Left renal cortex interstitium (tissue), 4 donors: ENCODE measurements at places on chromosomes 5 and 9. TPM values are rescaled to one million over a fixed set of nuclear protein-coding genes. Genes with fewer than 3 reads are reported as not detected.
A peak's percentile ranks its signal among the peaks of the same experiment; 100 is the strongest.

The FER gene
- polyA plus RNA-seq: 17.0 TPM

The GFRA3 gene
- 4.5 TPM for polyA plus RNA-seq

The MCC gene
- polyA plus RNA-seq: 31.3 TPM

The ARID3C gene
- polyA plus RNA-seq: not detected

The FAM153A gene
- 1.5 TPM for polyA plus RNA-seq

The IL4 gene
- not detected for polyA plus RNA-seq

The PCDHGA7 gene
- polyA plus RNA-seq: 2.0 TPM

The PFN3 gene
- 6.8 TPM for polyA plus RNA-seq

The TNFSF8 gene
- 0.68 TPM for polyA plus RNA-seq

The ZNF300 gene
- polyA plus RNA-seq: 36.9 TPM

The SLC12A7 gene
- 35.9 TPM for polyA plus RNA-seq

The LOX gene
- polyA plus RNA-seq: 41.6 TPM

The ZFP37 gene
- 12.6 TPM for polyA plus RNA-seq

DNA sequence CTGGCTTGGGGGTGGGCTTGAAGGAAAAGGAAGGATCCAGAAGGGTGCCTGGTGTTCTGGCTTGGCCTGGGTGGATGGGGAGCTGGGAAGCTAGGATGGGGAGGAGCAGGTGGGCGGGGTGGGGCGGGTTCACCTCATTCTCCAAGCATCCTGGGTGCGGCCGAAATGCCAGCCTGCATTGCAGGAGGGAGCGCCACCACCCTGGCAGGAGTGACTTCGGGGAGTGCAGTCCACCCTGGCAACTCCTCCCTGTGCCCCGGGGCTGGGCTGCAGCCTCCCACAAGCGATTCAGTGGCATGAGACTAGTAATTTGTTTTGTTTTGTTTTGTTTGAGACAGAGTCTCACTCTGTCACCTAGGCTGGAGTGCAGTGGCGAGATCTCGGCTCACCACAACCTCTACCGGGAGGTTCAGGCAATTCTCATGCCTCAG is 5.5 kb downstream of the TTC16 start:
- no peak for DNase-seq

DNA sequence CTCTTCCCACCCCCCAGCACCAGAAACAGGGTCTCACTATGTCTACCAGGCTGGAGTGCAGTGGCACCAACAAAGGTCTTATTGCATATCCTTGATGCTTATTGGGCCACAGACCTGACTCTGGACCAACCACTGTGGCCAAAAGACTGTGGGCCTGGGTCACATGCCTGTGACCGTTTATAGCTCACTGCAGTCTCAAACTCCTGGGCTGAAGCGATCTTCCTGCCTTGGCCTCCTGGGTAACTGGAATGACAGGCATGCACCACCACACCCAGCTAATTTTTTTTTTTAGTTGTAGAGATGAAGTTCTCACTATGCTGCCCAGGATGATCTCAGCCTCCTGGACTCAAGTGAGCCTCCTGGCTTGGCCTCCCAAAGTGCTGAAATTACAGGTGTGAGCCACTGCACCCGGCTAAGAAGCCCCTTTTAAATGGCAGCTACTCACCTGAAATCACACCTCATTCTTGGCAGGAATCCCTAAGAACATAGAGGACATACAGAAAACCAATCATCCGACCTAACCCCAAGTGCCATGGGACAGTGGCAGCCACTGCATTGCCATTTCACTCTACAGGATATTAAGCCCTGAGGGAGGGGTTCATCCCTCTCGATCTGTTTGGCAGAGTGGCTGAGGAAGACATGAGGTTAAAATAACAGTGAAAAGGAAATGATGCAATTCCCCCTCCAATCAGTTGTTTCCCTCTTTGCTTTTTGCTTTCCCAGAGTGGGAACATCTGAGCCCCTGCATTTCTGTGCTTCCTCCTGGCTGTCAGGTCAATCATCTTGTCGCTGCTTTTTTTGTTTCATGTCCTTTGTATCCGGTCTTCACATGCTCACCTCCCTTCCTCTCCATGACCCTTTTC is 74.6 kb downstream of the LRRC70 start:
- DNase-seq: peak; percentile 7

DNA sequence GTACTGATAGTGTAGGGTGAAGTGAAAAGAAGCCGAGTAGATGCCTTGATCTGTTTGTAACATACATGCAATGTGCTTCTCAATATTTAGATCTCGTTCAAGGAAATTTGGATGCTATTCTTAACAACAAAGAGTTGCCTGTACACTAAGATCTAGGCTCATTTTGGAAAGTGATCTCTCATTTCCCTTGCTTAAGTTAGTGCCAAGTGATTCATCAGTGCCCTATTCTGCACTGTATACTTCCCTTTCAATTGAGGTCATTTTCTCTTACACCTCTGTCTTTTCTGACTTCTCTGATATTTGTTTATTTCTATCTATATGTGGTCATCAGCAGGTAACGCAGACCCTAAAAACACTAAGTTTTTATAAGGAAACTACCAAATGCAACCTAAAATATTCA is 528.6 kb upstream of the PTPRD start:
- no peak for DNase-seq

- no peak for DNase-seq
Observed at GRCh38 chr5:132838516-132839282, 8.3 kb upstream of the SHROOM1 start.

DNA sequence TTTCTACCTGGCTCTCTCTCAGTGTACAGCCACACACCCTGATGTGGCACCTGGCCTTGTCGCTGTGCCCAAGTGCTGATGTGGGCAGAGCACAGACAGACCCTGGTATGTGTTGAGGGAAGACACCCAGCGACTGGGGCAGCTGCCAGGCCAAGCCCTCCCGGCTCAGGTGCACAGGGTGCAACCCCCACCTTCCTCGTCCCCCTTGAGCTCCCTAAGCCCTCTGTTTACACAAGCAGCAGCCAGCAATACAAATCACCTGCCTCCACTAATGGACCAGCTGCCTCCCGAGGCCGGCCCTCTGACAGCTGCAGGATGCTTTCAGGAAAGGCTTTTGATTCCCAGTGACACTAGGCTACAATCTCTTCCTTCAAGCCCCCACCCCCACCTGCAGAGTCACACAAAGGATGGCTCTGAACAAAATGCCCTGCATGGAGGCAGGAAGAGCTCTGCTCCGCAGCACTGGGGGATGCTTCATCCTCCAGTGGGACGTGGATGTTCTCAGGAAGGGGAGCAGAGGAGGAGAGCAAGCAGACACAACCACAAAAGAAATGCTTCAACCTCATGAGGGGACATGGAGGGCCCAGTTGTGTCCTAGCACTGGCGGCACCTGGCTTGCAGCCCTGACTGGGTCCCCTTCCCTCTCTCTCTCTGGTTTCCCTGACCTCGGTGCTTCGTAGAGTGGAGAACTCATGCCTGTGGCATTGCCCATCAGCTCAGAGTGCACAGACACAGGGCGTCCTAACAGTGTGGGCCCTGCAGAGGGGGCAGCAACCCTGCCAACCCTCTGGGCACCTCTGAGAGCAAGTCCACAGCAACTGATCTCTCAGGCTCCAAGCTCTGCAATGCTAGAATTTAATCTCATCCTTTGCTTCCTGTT is 140.8 kb downstream of the BARX1 start:
- no peak for DNase-seq

DNA sequence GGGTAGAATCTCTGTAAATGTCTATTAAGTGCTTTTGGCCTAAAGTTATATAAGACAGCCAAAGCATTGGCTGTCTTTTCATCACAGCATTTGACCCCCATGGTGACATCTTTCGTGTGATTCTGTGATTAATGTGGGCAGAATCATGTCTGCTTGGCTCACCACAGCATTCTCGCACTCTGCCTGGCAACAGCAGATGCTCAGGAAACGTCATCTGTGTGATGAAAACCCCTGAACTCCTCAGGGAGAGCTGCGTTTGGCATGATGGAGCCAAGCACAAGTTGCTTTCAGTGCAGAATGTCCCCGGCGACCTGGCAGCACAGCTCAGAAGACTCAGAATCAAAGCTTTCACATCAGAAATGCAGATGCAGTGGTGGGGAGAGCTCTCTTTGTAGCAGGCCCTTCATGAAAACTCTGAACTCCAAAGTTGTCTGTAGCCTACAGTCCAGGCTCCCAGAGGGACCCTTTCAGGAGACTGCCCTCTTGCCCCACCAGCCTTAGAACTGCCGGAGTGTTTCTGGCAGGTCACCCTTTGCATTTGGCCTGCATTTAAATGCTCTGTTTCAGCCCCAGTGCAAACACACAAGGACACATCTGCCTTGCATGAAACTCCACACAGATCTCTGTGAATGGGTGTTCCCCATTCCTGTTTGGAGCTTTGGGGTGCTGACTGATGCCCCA is 155.6 kb upstream of the PANK3 start:
- DNase-seq: no peak

GRCh38 chr5:171646102-171647042 is 139.2 kb upstream of the SMIM23 start:
- DNase-seq: no peak

DNA sequence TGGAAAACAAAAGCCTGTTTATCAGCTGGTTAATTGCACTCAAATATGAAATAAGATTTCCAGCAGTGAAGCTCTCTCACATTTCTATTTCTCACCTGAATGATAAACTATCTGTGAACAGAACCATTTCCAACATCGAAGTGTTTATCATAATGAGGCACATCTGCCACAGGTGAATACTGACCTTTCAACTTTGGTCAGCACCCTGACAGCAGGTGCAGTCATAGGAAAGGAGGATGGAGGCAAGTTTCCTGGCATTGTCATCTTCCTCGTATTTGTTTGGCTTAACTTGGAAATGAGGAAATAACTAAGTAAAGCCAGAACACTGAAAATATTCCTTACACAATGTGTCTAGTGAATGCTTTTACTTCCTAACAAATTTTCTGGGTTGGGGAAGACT is 716.4 kb downstream of the NR2F1-AS1 start:
- DNase-seq: no peak

- no peak for DNase-seq
Observed at GRCh38 chr5:12016159-12016746, 112.0 kb upstream of the CTNND2 start.

- no peak for DNase-seq
Observed at GRCh38 chr5:144036476-144036875, 134.0 kb downstream of the YIPF5 start.

- DNase-seq: no peak
Observed at GRCh38 chr5:159402311-159402710, 72.0 kb upstream of the IL12B start.

DNA sequence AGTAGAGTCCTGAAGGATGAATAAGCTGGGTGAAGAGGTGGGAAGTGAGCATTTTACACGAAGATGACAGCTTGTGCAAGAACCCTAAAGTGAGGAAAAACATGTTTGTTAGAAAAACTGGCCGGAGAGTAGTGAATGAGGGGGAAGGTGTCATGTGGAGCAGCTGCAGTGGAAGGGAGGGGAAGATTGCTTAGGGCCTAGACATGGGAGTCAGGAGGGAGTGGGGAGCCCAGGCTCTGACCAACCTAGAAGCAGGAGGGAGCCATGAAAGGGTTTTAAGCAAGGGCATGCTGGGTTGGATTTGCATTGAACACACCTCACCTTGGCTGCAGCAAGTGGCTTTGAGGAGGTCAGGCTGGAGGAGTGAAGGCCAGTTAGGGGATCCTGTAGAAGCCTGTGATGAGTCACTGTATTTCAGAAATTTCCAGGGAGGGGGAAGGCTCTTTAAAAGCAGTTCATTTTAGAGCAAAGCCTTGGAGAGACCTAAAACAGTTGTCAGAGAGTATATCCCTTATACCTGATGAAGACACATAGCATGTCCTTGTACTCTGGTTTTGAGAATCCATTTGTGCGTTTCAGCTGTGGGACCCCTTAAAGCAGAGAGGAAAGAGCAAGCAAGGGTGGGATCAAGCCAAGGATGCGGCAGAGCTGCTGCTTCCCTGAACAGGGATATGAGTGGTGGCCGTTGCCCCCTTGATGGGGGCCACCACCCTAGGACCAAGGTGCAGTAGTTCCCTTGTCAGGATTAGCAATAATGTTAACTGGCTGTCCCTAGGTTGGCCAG is 45.4 kb downstream of the ANGPTL2 start:
- DNase-seq: no peak

GRCh38 chr5:69374911-69375446 is 5.4 kb downstream of the RAD17 start:
- no peak for DNase-seq

DNA sequence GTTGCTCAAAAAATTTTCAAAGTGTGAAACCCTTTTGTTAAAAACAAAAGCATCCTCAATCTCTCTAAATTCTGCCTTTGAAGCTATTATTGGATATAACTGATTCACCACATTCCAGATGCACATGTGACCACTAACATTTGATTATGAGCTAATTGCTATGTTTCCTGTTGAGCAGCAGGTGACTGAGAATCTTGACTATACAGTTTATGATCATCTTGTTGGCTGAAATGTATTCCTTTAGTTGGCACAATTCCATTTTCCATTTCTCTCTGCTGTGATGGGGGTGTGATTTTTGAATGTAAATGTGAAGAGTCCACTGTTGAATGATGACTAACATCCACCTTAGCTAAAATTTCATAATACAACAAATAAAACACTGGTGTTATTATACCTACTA is 10.7 kb downstream of the LYSMD3 start:
- no peak for DNase-seq

DNA sequence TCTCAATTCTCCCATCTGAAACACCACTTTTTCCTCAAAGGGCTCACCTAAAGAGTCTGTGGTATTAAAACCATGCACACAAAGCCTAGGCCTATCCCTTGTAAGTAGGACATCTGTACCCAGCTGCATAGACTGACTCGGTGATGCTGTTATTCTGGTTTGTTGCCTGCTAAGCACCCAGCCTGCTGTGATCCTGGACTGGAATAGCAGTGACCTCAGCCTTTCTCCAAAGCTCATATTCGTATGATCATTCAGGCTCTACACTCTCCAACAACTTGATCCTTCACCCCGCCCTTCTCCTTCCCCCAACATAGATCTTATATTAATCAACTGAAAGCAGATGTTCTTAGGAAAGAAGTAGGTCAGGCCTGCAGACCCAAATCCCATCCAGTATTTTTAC is 81.4 kb upstream of the WWC1 start:
- no peak for DNase-seq

GRCh38 chr5:163789870-163790269 is 284.5 kb downstream of the MAT2B start:
- DNase-seq: no peak

DNA sequence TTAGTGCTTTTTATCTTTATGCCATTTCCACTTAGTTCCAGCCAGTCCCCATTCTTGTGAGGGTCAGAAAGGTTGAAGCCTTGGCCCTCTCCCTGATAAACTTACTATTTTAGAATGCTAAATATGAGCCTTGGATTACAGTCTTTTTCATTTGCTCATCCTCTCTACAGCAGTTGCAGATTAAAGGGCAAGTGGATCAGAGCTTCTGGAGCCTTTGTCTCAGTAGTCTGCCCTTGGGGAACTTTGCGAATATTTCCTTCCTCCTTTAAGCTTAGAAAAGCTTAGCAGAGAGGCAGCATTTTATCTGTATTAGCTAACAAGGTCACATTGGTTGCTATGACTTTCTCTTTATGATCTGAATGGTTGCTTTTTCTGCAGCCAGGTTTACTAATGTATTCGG is 11.5 kb downstream of the FSD1L start:
- DNase-seq: no peak

DNA sequence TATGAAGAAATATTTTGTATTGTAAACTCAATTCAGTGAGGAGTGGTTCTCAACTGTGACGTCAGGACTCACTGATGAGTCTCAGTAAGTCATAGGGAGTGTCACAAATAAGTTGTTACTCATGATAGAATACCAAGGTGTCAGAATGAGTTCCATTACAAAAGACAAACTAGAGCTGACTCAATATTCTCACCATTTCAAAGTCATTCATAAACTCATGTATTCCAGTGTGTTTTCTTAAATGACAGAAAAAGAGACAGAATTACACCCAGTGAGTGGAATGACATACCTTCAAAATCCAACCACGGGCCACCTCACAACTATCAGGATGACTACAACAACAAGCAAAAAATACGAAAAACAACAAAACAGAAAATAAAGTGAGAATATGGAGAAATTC is 321.5 kb downstream of the ENC1 start:
- DNase-seq: no peak

- no peak for DNase-seq
Observed at GRCh38 chr5:66246608-66247007, 102.5 kb downstream of the SREK1 start.
